Natural killer cell (primary cell): ENCODE measurements at places on chromosomes 1 and 21.

GRCh38 chr1:195236991-195237889 is 1371.0 kb downstream of the KCNT2 start:
- DNase-seq = no peak

DNA sequence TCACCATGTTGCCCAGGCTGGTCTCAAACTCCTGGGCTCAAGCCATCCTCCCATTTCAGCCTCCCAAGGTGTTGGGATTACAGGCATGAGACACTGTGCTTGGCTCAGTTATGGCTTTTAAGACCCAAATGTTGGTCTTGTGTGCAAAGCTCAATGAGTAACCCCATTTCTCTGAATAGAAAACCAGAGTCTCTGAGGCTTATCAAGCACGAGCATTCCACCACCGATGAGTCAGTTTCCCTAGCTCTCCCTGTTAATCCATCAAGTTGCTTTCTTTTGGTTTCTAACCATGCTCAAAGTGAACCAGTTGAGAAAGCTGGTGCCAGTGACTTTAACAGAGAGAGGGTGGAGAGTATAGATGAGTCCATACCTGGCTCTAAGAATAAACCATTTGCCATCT is 350.9 kb upstream of the ADGRL2 start:
- no peak for DNase-seq

DNA sequence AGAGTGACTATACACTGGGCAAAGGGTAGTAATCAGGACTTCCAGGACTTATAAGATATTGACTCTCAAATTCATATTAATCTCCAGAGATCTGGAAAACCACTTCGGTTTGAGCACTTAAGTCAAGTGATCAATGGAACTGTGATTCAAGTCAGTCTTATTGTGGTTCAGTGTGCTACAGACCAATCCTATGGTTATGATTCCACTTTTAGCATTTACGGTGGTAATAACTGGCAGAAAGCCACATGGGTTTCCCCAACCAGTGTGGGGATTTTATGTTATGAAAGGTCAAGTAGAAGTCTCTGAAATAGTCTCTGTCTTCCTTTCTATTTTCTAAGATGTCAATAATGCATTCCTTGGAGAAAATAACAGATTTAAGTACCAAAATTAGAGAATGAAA is 151.3 kb upstream of the NEGR1 start:
- no peak for DNase-seq

GRCh38 chr21:28801906-28802305 is 190.8 kb downstream of the LTN1 start:
- DNase-seq = no peak

DNA sequence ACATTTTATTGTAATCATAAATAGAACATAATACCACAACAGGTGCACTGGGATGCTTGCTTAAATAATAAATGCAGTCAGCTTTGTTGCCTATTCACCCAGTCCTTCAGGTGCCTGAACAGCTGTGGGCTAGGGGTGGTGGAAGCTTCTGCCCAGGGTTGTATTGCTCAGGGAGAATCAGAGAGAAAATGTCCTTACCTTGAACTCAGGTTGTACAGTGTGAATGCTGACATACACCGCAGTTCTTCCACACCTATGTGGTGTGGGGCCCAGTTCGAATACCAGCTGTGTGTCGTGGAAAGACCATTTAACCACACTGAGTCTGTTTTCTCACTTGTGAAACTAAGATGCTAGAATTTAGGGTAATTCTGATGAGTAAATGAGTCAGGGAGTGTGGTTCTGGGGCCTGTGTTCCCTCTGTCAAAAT is 115.7 kb upstream of the ATP1A1 start:
- DNase-seq = no peak

- DNase-seq = no peak
Observed at GRCh38 chr21:42146821-42147220, 72.1 kb upstream of the ABCG1 start.

- DNase-seq = no peak
Observed at GRCh38 chr1:96357141-96357765, 364.3 kb upstream of the PTBP2 start.

DNA sequence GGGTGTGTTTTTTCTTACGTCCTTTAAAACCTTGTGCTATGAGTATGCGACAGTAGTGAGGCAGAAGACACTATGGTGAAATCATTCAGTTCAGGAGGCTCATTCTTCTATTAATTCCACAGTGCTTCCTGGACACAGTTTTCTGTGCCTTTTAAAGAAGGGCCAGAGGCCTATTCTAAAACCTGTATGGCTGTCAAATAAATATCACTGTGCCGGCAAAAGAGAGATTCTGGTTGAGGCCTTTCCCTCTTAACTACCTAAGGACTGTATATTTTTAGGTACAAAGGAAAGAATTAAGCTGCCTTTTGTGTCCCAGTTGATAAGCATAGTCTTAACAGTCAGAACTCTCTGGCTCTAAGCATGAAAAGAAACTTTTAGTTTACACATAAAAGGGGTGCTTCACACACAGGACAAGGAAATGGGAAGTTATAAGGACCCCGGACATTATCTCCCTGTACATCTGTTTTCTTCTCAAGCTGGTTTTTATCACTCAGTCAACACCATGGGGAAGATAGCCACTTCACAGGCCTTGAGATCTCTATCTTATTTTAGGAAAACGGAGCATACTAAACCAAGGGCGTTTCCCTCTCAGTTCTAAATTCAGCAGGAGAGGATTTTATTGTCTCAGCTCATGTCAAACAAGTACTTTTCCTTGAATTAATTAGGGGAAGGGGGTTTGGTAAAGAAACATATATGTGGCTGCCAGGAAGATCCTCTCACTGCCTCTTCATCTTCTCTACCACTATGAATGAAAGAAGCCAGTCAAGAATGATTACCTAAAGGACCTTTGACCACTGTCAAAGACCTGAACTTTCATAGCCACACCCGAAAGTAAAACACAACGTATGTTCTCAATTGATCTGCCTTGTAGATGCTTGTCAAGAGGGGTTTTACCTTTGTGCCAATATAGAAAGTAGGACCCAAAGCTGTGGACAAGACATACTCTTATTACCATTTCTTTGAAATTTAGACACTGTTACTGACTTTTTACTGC is 71.4 kb upstream of the HSPA13 start:
- DNase-seq = no peak

- no peak for DNase-seq
Observed at GRCh38 chr1:150545486-150546032, 3.6 kb upstream of the ADAMTSL4 start.

GRCh38 chr1:166139735-166140134 is 27.1 kb downstream of the FAM78B start:
- DNase-seq = no peak

DNA sequence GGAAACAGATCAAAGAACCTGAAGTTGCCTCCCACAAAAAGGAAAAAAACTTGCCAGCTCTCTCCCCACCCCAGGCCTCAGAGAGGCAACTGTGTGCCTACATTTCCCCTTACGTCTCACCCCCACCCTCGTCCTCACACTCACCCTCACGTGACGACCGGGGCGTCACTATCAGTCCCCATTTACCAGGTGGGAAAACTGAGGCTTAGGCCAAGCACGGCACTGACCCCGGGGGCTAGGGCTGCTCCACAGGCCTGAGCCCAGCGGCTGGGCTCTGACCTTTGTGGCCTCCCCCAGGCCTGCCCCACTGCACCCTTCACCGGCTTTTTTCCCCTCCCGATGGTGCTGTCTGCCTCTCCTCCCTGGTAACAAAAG is 51.5 kb upstream of the RUNX3 start:
- DNase-seq = peak; percentile 60

GRCh38 chr1:200733907-200734306 is 4.8 kb upstream of the CAMSAP2 start:
- no peak for DNase-seq

DNA sequence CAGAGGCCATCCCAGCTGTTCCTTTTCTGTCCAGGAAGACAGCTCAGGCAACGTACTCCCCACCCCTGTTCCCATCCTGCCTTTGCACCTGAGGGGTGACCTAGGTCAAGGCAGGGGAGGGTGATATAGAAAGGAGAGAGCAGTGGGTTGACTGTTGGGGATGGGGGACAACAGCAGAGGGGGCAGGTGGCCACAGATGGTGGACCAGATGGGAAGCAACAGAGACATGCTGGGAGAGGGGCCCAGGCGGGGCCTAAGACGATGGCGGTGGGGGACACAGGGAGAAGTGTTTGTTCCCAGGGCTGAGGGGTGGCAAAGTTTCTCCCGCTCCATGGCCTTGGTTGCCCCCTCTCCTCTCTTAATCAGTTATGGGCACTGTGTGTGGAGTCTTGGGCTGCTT is 6.3 kb downstream of the CELSR2 start:
- DNase-seq = no peak

DNA sequence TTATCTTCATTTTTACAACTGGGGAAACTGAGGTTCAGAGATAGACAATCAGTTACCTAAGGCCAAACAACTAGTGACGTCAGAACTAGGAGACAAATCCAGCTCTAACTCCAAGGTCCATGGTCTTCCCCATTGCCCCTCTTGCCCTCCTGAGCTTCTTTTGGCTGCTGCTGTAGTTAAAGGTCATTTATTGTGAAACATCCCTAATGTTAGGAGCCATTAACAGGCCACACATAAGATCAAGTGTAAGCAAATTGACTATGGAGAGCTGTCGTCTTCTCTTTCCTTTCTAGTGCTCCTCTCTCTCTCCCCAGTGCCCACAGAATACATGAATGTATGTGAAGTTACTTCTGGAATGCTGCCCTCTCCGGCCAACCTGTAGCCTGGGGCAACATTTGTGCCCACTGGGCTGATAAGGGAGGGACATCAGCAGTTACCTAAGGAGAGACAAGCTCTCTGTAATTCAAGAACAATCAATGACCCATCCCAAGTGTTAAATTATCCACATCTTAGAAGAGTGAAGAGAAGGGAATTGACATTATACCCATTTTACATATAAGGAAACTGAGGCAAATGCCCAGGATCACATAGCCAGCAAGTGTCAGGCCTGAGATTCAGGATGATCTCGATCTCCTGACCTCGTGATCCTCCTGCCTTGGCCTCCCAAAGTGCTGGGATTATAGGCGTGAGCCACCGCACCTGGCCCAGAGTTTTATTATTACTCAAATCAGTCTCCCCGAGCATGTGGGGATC is 40.1 kb downstream of the PTAFR start:
- no peak for DNase-seq

DNA sequence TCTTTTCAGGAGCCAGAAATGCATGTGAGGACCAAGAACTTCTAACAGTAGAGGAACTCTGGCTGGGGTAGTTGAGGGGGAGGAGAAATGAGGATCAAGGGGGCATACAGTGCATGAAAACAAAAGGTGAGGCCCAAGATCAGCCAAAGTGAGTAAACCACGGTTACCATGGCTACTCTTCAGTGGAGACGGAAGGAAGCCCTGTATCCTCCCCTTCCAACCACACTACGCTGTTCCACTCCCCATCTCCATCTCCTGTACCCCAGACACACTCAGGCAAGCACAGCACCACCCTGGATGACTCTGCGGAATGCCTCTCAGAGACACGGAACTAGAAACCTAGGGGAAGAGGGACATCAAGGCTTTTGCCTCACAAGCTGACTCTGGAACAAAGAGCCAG is 157.6 kb upstream of the CAMK1G start:
- DNase-seq = no peak

- DNase-seq = no peak
Observed at GRCh38 chr1:184283999-184284398, 102.8 kb upstream of the C1orf21 start.

DNA sequence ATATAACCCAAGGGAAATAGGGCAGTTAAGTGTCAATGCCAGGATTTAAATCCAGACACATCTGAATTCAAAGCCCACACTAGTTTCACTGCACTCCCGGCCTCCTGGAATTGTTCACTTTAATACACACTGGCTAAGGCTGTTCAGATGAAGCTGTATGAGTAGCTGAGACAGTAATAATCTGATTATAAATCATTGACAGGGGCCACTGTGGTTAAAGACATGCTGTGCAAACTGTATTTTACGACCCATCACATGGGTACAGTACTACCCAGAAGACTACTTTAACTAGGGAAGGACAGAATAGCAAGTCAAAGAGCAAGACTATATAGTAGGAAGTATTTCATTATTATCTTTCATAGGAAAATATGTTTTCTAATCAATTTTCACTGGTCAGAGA is 16.1 kb upstream of the NTNG1 start:
- DNase-seq = no peak

DNA sequence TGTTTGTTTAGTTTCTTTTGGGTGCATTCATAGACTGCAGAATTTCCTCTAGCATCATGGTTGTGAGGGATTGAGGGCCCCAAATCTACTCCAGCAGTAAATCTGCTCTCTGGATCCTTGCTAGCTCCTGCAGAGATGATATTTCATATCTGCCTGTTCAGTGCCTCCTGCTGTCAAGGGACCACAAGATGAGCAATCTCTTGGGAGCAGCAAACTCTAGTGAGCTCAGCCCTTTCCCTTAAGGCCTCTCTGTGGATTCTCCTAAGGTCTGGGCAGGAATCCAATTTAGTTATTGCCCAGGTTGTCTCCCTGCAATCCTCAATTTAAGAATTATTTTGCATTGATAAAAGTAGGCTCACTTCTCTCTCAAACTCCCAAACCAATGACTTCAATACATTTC is 76.9 kb downstream of the RGS18 start:
- no peak for DNase-seq

GRCh38 chr1:74835051-74835450 is 102.1 kb downstream of the TYW3 start:
- DNase-seq = no peak

DNA sequence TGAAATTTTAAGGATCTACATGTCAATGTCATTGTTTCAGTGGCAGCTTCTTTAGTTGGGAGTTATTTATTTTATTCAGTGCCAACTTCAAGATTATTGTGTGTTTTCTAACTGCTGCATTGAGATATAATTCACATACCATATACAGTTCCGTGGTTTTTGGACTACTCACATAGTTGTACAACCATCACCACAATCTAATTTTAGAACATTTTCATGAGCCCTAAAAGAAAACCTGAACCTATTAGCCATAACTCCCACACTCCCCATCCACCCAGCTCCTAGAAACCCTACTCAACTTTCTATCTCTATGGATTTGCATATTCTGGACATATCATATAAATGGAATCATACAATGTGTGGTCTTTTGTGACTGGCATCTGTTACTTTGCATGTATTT is 220.0 kb downstream of the LRRC40 start:
- DNase-seq = no peak

GRCh38 chr1:224499204-224499603 is 64.6 kb upstream of the WDR26 start:
- DNase-seq = no peak

GRCh38 chr1:110233861-110234260 is 23.7 kb downstream of the KCNC4 start:
- DNase-seq = no peak
